MCF 10A (cell line): ENCODE measurements at places on chromosomes 11 and 22.

DNA sequence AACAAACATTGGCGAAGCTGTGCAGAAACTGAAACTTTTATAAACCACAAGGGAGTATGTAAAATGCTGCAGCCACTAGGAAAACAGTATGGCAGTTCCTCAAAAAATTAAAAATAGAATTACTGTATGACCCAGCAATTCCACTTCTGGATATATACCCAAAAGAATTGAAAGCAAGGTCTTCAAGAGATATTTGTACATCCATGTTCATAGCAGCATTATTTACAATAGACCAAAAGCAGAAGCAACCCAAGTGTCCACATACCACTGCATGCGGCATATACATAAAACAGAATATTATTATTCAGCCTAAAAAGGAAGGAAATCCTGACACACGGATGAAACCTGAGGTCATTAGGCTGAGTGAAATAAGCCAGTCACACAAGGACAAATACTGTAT is 85.8 kb downstream of the RELT start:
- DNase-seq: no peak

GRCh38 chr11:43907028-43907975 is 26.7 kb downstream of the ALKBH3 start:
- DNase-seq: no peak

DNA sequence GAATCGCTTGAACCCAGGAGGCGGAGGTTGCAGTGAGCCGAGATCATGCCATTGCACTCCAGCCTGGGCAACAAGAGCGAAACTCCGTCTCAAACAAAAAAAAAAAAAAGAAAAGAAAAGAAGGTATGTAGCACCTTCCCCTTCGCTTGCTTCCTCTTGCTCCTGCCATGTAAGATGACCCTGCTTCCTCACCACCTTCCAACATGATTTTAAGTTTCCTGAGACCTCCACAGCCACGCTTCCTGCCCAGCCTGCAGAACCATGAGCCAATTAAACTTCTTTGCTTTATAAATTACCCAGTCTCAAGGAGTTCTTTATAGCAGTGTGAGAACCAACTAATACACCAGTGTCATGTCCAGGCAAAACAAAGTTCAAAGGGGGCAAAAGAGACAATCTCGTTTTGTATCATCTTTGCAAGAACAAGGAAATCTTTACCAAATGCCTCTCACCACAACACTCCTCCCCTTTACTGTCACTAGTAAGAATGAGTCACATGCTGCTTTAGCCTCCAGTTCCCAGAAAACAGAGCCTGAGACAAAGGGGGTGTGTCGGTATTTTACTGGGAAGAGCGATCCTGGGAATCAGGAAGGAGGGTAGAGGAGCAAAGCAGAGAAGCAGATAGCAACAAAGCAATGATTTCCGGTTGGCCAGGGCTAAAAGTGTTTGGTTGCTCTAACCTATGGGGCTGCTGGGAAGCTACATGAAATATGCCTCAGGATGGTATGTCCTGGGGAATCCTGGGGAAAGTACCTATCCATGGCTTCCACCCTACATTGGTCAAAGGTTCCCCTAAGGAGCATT is 10.5 kb upstream of the MCHR1 start:
- peak; percentile 88 for DNase-seq

GRCh38 chr22:37716708-37717107 is 19.9 kb downstream of the TRIOBP start:
- peak; percentile 41 for DNase-seq
